ENCODE measurements at places on chromosomes 4 and X.
A peak's percentile ranks its signal among the peaks of the same experiment; 100 is the strongest.

DNA sequence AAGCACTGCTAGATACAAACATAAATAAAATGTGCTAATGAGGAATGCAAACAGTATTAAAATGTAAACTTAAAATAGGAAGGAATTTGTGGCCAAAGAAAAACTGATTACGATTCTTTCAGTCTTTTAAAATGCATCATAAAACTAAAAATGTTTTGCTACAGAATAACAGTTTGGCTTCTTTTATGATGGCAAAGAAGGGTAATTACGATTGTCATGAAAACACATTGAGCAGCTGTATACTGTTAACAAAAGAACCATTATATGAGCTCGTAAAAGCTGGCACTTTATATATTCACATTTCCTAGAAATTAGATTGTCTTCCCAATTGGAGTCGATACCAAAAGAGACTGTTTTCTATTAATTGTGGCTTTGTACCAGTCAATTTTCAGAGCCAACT lies 290.4 kb downstream of the NR3C2 start:
- no peak for DNase-seq

GRCh38 chrX:29478336-29479069 lies 736.9 kb upstream of the MAGEB2 start:
- DNase-seq, result peak; percentile 37

GRCh38 chr4:139916041-139916440 lies 237.9 kb downstream of the MAML3 start:
- DNase-seq, result peak; percentile 9

DNA sequence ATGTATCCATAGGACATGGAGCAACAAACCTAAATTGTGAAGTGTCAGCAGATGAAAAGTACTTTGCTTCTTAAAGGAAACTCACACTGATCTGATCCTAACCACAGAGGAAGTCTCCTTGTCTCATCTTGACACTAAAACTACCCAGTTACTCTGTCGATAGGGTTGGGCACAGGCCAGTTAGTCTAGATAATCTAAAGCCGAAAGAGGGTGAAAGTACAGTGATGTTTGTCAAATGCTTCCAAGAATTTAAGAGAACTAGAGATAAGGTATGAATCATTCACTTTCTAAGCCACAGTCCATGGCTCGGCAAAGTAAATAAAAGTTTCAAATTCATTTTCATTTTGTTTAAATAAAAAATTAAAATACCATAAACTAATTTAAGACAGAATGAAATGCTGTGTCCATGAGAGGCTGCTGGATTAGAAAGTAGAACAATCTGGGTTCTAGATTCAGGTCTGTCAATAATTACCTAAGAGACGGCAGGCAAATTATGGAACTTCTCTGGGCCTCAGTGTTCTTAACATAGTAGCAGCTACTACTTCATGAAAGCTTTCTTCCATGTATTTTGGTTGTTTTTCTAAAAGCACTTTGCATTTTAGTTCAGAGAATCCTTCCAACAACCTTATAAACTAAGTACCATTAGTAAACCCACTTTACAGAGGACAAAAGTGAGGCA lies 176.7 kb downstream of the LDB2 start:
- peak; percentile 94 for DNase-seq

DNA sequence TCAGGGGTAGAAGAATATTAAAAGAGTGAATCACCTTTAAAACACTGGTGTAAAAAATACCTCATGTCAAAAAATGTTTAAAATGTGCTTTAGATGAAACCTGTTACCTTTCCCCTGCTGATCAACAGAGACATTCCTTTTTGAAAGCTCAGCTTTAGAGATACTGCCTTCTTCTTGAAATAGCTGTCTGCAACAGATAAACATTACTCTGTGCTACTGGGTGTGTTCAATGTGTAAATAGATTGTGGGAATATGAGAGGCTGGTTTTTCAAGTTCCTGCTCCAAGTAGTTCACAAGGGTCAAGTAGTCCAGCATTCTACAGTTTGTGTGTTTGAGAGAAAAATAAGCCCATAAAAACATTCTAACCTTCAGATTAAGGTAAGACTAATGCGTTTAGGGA lies at the start of gene SYTL5:
SYTL5 (plus strand) TSS at position 263 of the 400 bp plus-strand sequence. CDS start 27,337 bp downstream, outside the sequence.
- DNase-seq, result no peak

DNA sequence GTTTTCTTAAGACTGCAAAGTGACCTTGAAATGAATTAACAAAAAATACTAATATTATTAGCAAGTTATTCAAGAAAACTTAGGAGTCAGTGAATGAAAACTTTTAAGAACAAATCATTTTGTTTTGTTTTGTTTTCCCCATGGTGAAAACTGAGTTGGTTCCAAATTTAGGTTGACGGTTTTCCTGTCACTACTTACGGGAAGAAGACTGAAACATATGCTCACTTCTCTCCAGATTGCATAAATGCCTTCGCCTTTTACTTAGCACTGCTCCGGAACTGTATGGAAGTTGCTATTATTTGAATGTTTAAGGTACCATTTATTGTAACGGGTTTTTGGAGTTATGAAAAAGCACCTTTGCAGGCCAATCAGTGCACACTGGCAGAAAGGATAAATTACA lies 42.8 kb downstream of the DOCK11 start:
- DNase-seq, result no peak

DNA sequence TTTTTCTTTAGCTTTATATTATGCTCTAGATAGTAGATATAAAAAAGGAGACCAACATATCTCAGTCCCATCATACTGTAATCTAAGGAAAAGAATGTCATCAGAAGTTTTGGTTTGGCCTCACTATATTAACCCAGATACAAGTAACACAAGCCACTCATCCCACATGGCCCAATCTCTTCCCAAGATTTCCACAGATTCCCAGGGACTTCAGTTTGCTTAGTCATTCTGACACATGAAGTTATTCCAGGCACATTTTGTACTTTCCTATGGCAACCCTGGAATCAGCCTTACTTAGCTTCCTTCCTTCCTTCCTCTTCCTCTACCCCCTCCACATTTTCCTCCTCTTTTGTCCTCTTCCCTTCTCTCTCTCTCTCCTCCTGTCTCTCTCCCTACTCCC lies 21.7 kb upstream of the DCLK2 start:
- no peak for DNase-seq

- DNase-seq, result no peak
Observed at GRCh38 chr4:130043732-130044160, 947.8 kb downstream of the C4orf33 start.

GRCh38 chr4:53646795-53647194 lies 55.5 kb upstream of the LNX1 start:
- DNase-seq, result no peak

- peak; percentile 63 for DNase-seq
Observed at GRCh38 chr4:153234885-153235284, 30.6 kb downstream of the TRIM2 start.

- no peak for DNase-seq
Observed at GRCh38 chrX:49058794-49059193, at the start of gene CCDC120. Gene CCDC120 (plus strand): TSS chrX:49058999. CDS start chrX:49062042, 3,043 bp downstream.

- DNase-seq, result peak; percentile 12
Observed at GRCh38 chrX:70208479-70208878, 26.0 kb upstream of the AWAT1 start.

- DNase-seq, result no peak
Observed at GRCh38 chr4:2353222-2354107, 65.0 kb downstream of the ZFYVE28 start.

- no peak for DNase-seq
Observed at GRCh38 chr4:60313611-60314178, 886.4 kb upstream of the ADGRL3 start.

DNA sequence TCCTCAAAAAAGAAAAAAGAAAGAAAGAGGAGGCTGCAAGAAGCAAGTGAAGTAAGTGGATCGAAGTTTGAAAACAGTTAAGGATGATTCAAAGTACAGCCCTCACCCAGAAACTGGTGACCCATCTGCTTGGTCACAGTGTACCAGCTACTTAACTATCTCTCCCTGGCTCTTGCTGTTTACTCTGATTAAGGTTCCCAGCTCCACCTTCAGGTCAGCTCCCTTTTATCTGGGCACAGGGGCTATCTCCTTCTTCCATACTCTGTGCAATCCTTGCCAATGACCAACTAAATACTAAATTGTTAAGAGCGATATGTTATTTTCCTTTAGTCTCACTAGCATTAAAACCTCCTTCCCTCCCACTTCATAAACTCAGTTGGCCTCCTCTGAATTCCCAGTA lies 81.5 kb upstream of the SMIM10 start:
- no peak for DNase-seq

GRCh38 chrX:86981326-86981879 lies 536.2 kb upstream of the KLHL4 start:
- DNase-seq, result no peak

- DNase-seq, result peak; percentile 8
Observed at GRCh38 chr4:149493492-149493891, 322.2 kb downstream of the IQCM start.

DNA sequence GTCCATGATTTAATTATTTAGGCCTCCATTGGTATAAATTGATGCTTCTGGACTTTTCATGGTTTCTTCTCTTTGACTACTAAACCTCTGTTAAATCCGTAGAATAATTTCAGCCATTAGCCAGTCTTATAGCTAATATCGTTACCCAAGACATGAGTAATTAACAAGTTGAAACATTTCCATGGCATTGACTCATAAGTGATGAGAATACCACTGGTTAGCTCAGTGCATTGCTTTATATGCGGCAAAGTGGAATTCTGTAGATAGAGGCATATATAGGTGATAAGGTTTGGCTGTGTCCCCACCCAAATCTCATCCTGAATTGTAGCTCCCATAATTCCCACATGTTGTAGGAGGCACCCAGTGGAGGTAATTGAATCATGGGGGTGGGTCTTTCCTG lies 80.6 kb downstream of the VCX2 start:
- no peak for DNase-seq

DNA sequence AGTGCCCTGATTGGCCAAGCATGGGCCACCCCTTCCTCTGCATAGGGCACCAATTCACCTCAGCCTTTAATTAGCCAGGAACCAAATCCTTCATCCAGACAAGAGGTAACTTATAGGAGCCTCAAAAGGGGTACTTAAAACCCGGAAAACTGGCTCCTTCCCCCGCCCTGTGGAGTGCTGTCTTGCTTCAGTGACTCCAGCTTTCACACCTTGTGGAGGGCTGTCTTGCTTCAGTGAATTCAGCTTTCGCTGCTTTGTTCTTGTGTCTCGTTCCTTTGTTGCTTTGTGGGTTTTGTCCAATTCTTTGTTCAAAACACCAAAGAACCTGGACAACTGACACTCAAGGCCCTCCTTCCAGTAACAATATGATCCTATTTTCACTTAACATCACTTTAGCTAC lies 82.2 kb upstream of the FRG1 start:
- DNase-seq, result no peak

DNA sequence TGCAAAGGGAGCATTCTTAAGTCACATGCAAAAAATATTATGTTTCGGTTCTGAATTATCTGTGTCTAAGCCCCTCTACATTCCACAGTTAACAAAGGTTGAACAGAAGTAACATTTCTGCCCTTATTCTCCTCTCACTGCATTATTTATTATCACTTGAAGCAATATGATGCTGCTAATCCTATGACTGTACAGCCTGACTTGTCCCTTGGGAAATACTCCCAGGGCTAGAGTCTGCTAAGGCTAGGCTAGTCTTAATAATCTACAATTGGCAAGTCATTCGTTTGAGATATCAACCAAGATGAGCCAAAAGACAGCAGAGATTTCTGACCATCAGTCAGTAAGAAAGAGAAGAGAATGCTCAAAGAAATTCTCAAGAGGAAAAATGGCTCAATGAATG lies 226.9 kb upstream of the HCCS start:
- peak; percentile 44 for DNase-seq

GRCh38 chr4:88446124-88446523 lies 10.8 kb upstream of the HERC5 start:
- DNase-seq, result peak; percentile 42

GRCh38 chr4:17288151-17288550 lies 223.7 kb downstream of the QDPR start:
- DNase-seq, result no peak

- DNase-seq, result peak; percentile 28
Observed at GRCh38 chrX:108131471-108131870, 39.9 kb downstream of the ATG4A start.

GRCh38 chrX:2521092-2521926 lies 20.5 kb upstream of the DHRSX start:
- no peak for DNase-seq

DNA sequence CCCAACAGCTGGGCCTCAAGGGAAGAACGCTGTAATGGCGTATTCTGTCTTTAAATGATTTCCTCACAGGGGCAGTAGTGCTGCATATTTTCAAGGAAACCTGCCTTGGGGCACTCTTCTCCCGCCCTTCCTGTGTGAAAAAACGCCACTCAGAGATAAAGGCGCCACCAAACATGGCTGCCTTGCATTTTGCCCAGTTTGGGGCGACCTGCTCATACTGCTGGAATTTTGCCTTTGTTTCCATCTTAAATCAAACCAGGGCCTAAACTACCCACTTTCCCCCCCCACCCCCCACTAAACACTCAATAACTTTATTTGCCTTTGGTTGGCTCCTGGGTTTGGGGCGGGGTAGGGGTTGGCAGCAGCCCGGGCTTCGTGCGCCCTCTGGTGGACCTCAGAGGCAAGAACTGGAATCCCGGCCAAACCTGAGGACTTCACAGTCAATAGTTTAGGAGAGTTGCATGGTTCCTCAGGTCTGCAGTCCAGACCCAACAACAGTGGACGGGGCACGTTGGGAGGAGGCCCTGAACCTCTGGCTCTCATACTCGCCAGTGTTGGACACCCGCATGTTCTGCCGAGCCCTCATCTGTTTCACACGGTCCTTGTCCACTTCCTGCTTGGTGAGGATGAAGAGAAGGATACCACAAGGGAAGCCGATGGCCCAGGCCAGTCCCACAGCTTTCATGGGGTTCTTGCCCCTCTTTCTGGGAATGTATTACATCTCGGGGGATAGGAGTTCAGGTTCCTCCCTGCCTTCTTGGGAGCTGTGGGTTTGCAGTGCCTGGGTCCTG lies 220.1 kb upstream of the STK26 start:
- no peak for DNase-seq

- no peak for DNase-seq
Observed at GRCh38 chr4:113968473-113968872, 11.0 kb downstream of the ARSJ start.

DNA sequence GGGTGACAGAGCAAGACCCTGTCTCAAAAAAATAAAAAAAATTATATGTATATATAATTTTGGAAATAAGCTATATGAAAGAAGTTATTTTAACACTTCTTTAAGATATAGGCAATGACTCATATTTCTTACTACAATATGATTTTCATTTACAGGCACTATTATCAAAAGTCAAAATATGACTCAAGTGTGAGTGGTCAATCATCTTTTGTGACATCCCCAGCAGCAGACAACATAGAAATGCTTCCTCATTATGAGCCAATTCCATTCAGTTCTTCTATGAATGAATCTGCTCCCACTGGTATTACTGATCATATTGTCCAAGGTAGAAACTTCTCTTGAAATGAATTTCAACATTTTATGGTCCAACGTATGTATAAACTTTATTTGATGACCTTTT lies 20.8 kb downstream of the OCIAD1 start:
- DNase-seq, result no peak

- DNase-seq, result no peak
Observed at GRCh38 chrX:129784371-129784770, 4.6 kb downstream of the SASH3 start.
